ENCODE measurements at places on chromosomes 4 and X.

- no peak for DNase-seq
These were observed 26.0 kb upstream of the AWAT1 start for GRCh38 chrX:70208479-70208878.

DNA sequence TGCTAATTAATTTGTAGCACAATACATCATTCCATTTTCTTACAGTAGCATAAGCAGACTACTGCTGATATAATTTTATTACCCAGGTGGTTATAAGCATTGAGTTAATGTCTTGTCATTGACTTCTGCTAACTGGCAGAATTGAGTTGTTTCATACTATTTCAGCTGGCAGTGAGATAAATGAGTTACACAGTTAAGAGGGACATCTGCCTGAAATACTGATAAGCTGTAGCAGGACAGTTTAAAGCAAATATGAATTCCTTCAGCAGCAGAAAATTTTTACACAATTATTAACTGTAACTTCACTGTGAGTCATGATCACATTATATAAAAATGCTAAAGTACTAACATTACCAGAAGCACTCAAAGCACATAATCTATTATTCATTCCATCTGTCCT is 326.8 kb downstream of the INPP4B start:
- DNase-seq, result no peak

DNA sequence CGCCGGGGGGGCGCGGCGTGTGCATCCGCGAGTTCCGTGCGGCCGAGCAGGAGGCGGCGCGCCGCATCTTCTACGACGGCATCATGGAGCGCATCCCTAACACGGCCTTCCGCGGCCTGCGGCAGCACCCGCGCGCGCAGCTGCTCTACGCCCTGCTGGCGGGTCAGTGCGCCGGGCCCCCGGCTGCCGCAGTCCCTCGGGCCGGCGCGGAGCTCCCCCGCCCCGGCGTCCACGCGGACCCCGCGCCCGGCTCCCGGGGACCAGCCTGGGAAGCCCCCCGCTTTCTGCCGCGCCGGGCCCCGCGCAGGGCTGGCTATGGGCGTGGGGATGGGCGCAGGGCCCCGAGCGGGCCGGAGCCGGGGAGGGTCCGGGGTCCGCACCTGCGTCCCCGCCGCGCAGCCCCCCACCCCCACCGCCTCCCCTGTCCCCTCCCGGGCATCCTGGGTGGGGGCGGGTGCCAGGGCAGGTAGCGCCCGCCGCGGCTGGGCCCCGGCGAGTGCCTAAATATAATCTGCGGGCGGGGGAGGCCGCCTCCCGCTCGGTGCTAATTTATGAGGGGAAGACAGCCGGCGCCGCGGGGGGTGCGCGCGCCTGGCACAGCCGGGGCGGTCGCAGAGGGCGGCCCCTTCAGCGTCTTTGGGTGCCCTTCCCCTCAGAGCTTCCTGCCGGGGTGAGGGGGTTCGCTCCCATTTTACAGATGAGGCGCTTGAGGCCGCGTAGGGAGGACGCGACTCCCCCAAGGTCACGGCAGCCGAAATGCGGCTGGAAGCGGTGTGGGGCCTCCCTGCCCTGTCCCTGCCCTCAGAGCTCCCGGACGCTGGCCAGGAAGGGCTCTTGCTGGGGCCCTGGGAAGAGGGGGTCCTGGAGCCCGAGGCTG is 837 bp downstream of the NAT8L start:
- no peak for DNase-seq

GRCh38 chr4:162406637-162407365 is 243.0 kb upstream of the FSTL5 start:
- DNase-seq, result no peak

- no peak for DNase-seq
These were observed 70.0 kb upstream of the PPP2R3B start for GRCh38 chrX:456551-457291.

DNA sequence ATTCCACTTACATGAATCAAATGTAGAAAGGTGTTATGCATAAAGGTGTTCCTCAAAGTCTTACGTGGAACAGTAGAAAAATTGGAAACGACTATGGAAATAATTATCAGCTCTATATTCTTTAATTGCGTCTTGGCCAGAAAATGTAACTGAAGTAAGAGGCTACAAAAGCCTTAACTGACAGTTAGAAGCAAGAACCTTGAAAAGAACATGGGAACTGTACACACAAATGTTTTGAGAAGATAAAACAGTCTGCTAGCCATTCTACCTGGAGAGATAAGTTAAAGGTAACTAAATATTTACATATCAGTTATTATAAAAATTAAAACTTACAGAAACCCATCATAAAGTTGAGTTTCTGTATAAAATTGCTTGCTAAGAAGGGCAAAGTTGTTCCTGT is 172.0 kb upstream of the FTHL17 start:
- DNase-seq, result no peak

DNA sequence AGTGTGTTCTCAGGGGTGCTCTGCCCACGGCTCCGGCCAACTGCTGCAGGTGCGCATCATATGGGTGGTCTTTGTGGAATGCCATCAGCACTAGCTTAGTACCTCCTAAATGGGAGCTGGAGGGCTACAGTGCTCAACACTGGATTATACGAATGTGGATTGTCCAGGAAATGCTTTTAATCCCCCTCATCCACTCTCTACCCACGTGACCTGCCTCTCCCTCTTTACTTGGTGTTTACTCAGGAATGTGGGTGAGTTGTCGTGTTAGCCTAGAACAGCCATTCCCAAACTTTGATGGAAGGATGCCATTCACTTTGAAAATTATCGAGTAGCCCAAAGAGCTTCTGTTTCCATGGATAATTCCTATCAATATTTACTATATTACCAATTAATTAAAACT is 150.8 kb downstream of the PTTG2 start:
- no peak for DNase-seq

- DNase-seq, result no peak
These were observed 73.7 kb downstream of the GABRA2 start for GRCh38 chr4:46316215-46316614.

- no peak for DNase-seq
These were observed 26.6 kb downstream of the ZRSR2 start for GRCh38 chrX:15816886-15817285.

- DNase-seq, result no peak
These were observed 35.3 kb downstream of the ARAP2 start for GRCh38 chr4:36208893-36209473.

- DNase-seq, result no peak
These were observed 15.4 kb downstream of the NIPAL1 start for GRCh38 chr4:48031802-48032525.

GRCh38 chr4:110124711-110125110 is 73.7 kb downstream of the ELOVL6 start:
- no peak for DNase-seq

GRCh38 chr4:128384091-128384520 is 96.5 kb upstream of the PGRMC2 start:
- no peak for DNase-seq

DNA sequence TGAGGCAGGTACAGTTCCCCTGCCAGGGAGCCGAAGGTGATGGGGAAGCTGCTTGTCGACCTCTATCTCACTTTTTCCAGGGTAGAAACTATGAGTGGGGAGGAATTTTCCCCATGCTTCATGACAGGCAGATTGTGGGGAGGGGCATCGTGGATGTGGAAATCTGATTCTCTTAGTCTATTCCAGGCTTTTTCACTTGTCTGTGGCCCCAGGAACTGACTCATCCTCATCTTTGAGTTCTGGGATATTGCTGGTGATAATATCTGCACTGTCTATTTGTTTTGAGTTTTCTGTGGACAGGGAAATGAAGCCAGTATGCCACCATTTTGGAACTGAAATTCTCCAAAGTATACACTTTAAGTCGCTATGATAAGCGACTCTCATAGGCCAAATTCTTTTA is 7.6 kb upstream of the TLR2 start:
- DNase-seq, result no peak

- no peak for DNase-seq
These were observed 2.2 kb downstream of the PLXNB3 start for GRCh38 chrX:153766098-153766817.

DNA sequence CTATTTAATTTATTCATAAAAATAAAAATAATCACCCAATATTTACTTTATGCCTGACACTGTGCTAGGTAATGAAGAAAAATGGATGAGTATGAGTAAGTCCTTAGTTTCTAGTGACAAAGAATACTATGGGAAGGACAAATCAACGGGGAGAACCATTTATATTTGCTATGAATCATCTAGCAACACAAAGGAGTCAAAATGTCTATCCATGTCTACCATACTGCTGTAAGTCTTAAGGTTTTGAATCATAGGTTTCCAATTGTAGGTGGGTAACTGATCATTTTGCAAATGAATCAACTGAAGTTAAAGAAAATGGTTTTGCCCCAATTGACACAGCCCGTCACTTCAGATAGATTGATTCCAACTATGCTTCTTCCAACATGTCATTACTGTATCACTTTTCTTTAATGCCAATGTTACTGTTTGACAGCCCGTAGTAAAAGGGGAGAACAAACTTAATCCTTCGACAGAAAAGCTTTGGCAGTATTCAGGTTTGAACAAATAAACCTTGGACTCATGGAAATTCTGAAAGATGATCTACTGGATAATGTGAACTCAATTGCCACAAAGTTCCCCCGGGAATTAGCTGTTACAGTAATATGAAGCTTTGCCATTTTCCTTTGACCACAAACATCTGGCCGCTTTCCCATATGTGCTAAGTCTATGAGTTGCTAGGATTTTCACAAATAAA is 3.2 kb downstream of the TDO2 start:
- no peak for DNase-seq

DNA sequence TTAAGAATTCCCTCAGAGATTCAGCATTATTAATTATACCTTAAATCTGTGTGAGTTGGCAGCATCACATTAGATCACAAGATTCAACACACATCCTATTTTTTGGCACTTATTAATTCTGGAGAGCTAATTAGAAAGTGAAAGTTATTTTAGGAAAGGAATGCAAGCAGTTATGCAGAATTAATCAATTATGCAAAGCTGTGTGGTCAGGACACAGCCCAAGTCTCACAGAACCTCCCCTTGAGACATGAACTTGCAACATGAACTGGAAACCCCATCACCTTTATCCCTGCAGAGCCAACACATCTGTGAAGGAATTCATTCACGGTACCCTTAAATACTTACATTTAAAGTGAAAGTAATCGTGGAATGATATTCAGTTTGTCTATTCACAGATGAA is 80.5 kb downstream of the TSPAN5 start:
- no peak for DNase-seq

DNA sequence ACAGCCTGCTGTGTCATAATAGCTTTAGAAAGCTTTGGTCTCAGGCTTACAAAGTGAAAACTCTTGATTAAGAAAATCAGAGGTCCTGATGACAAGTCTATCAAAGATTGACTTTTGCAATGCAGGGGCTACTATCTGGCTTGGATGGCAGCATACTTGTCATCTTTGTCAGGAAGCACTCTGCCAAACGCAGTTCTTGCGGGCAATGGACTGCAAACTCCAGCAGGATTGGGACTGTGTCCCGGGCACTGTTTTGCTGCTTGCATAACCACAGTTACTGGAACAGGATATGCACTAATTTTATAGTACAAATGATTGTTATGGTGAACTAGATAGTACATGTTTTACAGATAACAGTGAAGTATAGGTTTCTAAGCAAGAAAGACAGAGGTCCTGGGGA is 185.6 kb downstream of the IQCM start:
- no peak for DNase-seq

DNA sequence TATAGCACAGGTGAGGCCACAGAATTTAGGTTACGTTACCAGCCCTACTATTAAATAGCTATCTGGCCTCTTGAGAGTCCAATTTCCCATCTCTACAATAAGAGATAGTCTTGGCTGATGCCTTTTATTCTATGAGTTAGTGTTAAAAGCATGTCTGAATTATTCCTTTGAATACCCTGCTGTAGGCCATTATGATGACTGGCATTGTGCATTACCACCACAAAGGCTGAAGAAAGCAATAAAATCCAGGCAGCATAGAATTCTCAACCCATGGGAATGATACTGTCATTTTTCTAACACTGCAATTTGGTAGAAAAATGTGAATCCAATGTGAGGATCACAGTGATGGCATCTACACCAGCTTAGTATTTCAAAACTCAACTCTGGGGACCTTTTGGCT is 51.4 kb downstream of the OTC start:
- no peak for DNase-seq

GRCh38 chr4:39415678-39416283 is 9.1 kb downstream of the KLB start:
- no peak for DNase-seq

GRCh38 chr4:181822005-181822375 is 421.2 kb upstream of the TENM3 start:
- no peak for DNase-seq

- no peak for DNase-seq
These were observed 48.8 kb upstream of the GRPEL1 start for GRCh38 chr4:7116705-7117104.

GRCh38 chr4:113607147-113607720 is 154.3 kb downstream of the CAMK2D start:
- no peak for DNase-seq

- no peak for DNase-seq
These were observed 83.9 kb downstream of the SATL1 start for GRCh38 chrX:85159644-85160043.

DNA sequence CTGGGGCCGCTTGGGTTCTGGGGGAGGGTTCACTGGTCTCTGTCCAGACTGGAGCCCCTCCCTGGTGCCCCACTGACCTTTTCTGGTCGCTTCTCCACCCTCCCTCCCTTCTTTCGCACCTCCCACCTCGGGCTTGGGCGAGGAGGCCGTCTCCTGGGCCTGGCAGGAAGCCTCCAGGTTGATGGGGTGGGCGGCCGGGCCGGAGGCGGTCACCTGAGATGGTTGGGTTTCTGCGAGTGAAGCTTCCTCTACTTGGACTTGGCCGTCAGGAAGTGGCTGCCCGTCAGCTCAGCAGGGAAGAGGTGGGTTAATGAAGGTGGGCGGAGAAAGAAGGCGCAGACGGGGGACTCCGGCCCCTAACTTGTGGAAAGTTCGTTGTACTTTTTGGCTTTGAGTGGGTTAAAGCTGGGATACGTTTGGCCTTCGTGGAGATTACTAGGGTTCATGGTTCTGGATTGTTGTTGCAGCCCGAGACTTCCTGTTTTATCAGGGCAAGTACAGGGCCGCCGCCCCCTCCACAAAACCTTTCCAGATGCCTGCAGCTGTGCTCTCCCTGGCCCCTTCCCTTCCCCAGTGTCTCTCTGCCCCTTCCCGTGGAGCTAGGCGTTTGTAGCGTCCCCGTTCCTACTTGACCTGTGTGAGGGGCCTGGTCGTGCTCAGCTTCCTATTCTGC is 1.2 kb downstream of the AKAP17A start:
- DNase-seq, result no peak

DNA sequence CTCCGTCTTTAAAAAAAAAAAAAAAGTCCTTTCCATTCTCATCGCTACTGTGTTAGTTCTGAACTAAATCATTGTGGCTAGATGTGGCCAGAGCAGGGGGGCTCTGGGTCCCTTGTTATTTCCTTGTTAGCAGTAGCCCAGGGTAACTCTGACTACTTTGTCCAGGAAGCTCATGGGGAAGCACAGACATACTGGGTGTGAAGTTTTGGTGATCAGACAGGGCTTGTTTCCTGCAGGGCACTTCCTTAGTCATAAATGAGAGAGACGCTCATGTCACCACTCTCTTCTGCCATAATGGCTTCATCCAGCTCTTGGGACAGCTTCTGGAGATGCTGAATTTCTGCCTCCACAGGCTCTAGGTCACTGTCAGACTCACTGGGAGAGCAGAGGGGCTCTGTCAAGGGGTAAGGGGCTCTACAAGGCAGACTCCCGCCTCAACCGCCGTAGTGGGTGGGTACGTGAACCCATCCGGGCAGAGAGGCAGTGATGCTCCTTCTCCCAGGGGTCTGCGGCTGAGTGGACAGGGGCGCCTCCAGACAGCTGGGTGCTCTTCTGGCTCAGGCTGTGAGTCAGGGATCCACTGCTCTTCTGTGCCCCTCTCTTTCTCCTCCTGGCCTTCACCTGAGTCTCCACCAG is 12.9 kb downstream of the STIM2 start:
- DNase-seq, result no peak

- no peak for DNase-seq
These were observed 53.6 kb upstream of the SETD7 start for GRCh38 chr4:139609647-139610046.

Measured in cortex of kidney (tissue), 1 donor.